ENCODE measurements at places on chromosomes 16 and 17.

DNA sequence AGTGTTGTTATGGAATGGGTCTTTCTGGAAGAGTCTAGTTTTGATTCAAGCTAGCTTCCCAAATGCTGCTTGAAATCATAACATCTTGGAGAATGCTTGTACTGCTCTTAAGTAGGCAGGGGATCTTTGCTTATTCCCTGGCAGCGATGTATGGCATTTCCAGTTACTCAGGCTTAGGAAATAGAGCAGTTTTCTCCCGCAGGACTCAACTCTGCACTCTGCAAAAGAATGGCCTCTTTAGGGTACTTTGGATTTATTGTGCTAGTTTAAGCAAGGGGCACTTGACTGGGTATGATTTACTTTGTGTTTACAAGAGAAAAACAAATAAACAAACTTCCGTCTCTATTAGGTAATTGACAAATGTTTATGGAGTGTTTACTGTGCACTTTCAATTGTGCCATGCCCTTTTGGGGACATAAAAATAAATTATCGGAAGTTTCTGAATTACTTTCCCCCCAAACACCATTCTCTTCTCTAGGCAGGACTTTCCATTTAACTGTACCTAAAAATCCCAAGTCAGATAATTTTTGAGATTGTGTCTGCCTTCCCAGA is 164.0 kb downstream of the MAP2K6 start:
- no peak for DNase-seq

DNA sequence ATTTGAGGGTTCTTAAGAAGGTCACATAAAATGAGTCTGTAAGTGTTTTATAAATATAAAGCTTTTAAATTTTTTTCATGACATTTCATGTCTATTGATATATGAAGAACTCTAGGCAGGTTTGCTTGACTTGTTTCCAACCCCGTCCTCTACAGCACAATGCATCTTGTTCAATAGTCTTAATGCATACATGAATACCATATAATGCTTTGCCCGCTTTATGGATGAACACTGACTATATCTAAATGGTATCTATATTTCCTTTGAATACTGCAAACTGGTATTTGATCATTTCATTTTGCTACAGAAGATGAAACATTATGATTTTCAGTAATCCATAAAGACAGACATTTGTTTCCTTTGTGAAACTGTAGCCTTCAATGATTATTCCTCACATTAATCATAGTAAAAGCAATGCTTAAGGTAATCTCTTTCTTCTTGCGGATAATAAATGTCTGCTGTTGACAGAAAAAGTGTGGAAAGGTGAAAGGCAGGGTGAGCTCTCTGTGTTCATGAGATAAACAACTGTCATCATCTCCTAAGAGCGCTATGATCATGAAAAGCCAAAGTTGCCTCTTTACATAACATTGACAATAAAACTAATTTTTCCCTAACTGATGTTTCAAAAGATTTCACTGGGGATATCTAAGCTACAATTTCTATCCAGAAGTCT is 645.1 kb downstream of the CDH8 start:
- no peak for DNase-seq

DNA sequence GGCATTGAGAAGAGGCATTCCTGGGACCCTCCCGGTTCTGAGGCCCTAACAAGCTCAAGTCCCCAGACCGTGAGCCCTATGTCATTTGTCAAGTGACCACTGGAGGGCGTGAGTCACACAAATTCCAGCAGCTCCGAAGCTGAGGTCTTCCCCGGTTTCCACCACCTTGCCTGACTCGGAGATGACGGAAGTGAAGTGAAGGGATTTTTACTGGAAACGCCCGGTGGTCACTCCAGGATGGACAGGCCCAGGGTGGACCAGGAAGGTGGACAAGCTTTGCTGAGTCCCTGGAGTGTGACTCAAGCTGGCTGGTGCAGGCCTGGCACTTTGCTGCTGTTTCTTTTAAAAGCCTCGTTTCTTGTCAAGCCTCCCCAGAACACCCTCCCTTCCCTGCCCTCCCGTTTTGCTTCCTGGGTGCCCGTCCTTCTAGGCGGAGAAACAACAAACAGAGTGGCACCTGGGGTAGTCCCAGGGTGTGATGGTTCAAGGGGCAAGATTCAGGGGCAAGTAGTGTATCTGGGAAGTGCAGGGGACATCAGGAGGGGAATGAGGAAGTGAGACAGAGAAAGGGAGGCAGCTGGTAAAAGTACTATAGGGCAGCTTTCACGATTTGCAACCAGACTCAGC is 5.3 kb upstream of the NOS2 start:
- peak; percentile 90 for DNase-seq

GRCh38 chr16:56269811-56270684 is 78.8 kb downstream of the GNAO1 start:
- no peak for DNase-seq
